NCI-H1105 (cell line): ENCODE measurements at places on chromosomes 7 and 10.
A peak's percentile ranks its signal among the peaks of the same experiment; 100 is the strongest.

- DNase-seq: peak; percentile 55
Observed at GRCh38 chr7:11343818-11344413, 370.2 kb downstream of the PHF14 start.

DNA sequence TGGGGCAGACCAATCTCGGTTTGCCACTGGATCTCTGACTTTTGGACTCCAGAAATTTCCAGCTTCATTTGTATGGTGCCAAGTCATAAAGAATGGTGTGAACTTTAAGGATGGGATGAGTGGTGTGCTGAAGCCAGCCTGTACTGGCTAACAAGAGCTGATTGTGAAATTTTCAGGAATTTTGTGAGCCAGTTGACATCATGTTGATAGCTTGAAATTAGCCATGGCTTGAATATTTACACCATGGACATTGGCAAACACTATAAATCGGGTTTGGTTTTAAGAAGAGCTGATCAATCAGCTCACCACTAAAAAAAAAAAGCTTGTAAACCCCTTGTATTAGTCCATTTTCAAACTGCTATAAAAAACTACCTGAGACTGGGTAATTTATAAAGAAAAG, 14.1 kb upstream of the MYH16 start:
- DNase-seq: no peak

- no peak for DNase-seq
Observed at GRCh38 chr7:132437730-132438129, 138.5 kb downstream of the PLXNA4 start.

DNA sequence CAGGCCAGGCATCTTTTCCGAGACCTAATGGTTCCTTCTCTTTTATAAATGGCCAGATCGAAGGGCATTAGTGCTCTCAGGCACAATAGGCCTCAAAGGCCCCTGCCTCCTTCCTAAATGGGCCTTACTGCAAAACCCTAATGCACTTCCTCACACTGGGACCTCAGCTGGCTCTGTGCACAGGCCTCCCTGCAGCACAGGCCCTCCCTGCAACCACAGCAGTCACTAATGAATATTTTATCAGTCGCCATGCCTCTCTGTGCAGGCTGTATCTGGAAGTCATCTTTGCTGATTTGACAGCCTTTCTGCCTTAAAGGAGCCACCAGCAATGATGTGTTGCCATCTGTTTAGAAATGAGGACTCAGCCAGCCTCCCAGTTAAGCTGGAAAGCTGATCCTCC, 54.9 kb upstream of the SDK1 start:
- DNase-seq: no peak

DNA sequence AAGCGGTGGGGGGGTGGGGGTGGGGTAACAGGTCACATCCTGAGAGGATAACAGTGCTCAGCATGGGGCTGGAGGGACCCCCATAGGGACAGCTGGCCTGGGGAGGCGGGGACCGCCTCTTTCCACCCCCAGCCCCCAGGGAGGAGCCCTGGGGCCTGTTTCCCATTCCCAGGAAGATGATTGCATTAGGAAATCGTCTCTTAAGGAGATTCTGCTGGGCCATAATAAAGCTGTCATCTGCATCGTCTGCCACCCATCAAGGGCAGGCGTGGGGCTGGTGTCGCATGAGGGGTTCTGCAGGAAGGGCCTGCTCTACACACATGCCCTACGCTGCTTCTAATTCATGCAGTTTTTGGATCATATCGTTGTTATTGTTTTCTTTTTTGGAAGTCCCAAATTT, 17.2 kb downstream of the RET start:
- DNase-seq: no peak

- DNase-seq: no peak
Observed at GRCh38 chr10:3714531-3714930, 70.5 kb downstream of the KLF6 start.

DNA sequence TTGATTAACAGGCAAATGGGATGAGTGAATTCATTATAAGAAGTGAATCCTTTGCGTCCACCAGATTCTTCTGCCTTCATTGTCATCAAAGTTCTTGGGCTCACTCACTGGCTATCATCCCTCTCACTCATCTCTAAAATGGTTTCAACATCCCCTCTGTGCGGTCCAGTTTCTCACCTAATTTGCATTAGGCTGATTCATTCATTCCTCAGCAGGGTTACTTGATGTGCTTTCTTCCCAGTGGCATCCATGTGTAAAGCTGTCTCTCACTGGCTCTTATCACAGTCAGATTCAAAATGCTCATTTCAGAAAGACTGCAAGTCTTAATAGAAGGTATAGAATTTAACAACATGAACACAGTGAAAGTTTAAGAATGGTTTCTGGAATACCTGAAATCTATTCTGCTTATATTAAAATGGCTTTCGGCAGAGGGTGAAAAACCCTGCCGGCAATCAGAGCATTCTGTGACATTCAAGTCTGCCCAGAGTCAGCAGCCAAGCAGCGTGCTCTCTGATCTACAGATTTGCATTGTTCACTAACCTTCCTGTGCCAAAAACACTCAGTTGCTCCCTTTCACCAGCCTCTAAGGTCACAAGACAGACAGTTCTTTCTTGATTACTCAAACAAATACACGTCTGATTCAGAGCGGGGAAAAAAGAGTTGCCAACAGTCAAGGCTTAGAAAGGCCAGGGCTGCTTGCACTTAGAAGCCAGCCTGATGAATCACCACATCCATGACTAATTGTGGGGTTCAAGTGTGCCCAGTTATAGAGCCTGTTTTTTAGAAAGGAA, 106.7 kb downstream of the TES start:
- no peak for DNase-seq

- DNase-seq: no peak
Observed at GRCh38 chr7:115906731-115907130, 123.8 kb downstream of the TFEC start.

- no peak for DNase-seq
Observed at GRCh38 chr10:127854769-127855590, 37.8 kb downstream of the CLRN3 start.

GRCh38 chr7:28625432-28625831, 213.1 kb downstream of the CREB5 start:
- no peak for DNase-seq

DNA sequence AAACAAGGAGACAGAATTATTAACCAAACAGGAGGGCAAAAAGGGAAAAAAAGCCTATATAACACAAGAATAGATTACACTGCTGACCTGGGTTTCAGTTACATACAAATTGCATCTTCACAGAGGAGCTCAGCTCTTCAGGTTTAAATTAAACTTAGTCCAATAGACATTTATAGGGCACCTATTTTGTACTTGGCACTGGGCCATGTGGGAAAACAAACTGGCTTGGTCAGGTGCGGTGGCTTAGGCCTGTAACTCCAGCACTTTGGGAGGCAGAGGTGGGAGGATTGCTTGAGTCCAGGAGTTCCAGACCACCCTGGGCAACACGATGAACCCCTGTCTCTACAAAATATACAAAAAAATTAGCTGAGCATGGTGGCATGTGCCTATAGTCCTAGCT, 62.3 kb upstream of the CCDC6 start:
- DNase-seq: no peak

DNA sequence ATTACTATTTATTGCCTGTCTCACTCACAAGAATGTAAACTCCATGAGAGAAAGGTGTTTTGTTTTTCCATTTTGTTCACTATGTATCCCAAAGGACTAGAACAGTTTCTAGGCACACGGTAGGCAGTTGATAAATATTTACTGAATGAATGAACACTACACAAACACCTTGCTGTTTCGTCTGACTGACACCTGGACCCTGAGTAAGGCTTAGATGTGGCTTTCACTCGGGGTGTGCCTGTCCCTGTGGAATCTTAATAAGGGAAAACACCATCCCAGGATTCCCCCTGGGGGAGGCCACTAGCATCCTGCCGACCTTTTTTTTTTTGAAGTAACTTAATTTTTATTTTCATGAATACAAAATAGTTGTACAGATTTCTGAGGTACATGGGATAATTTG, 66.6 kb upstream of the STEAP1B start:
- no peak for DNase-seq

- DNase-seq: no peak
Observed at GRCh38 chr10:122127943-122128342, 139.0 kb downstream of the TACC2 start.

DNA sequence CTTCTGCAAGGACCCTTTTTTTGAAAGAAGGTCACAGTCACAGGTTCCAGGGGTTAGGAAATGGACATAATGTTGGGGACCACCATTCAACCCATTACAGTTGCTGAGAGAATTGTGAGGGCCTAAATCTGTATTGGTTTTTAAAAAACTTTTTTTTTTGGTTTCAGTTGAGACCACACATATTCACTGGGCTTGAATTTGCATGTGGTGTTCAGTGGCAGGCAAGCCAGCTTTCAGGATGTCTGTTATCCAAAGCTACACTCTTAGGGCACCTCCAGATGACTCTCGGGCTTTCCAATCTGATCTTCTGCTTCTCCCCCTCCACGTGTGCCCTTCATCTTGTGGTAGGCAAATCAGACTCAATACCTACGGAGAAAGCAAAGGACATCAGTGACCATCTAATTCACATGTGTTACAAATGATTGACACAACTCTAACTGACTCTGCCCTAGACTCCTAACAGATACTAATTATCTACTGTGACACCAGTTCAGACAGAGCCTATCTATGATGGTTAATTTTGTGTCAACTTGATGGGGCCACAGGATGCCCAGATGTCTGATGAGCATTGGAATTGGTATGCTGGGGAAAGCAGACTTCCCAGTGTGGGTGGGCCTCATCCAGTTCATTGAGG, 93.3 kb upstream of the ELMO1 start:
- DNase-seq: no peak
